Activated naive CD8-positive, alpha-beta T cell treated with anti-CD3 and anti-CD28 coated beads, Interleukin-2, amount 10 ng/mL, durations not matched to agents 7 days and 5 days (primary cell): ENCODE measurements at places on chromosomes 11 and 22. TPM values are rescaled to one million over a fixed set of nuclear protein-coding genes. Genes with fewer than 3 reads are reported as not detected.

GRCh38 chr11:94574193-94574961, 7.2 kb downstream of the PIWIL4 start:
- no peaks in the 10 kb centered on the region for H3K27me3 ChIP-seq
- no peak overlapping the region for H3K27ac ChIP-seq
- no peaks in the 10 kb centered on the region for H3K4me1 ChIP-seq
- no peak for DNase-seq
- H3K36me3 ChIP-seq: no peaks in the 10 kb centered on the region

DNA sequence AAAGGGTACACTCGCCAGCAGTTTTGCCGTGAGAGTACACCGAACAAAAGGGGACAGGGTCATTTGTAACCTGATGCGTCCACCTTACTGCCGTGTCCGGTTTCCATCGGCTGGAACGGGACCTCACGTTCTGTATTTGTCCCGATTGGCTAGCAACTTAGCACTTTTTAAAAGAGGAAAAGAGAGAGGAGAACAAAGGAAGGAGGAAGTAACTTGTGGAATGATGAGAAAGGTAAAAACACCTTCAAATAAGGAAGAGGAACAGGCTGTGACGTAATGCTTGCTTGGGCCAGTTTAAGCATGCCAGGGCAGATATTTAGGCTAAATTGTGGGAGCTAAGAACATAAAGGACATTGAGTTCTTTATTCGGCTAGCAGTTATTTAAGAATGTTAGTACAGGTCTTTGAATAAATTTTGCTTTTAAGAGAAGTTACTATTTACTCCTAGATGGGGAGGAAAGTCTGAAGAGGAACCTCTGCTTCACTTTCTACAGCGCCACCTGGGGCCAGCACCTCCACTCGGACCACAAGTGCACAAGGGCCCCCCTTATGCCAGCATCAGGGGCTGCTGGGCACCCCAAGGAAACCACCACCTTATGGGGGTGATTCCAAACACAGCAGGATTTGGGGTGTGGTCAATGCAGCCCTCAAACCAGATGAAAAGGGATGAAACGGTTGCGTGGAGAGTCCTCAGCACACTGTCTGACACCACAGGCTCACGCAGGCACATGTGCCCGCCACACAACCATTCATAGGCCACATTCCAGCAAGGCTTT, 5.8 kb downstream of the ARSA start:
- peak overlapping the region; percentile 84 for H3K4me3 ChIP-seq
- H3K36me3 ChIP-seq: peaks cover 3% of the 10 kb centered on the region
- DNase-seq: peak; percentile 73
- H3K4me1 ChIP-seq: peaks cover 46% of the 10 kb centered on the region
- no peaks in the 10 kb centered on the region for H3K27me3 ChIP-seq
- peak overlapping the region; percentile 99 for H3K27ac ChIP-seq

The ZBED5 gene
- 69.7 TPM for total RNA-seq

The SNX32 gene
- total RNA-seq: 2.6 TPM
